ENCODE measurements at places on chromosomes 1 and 21.

DNA sequence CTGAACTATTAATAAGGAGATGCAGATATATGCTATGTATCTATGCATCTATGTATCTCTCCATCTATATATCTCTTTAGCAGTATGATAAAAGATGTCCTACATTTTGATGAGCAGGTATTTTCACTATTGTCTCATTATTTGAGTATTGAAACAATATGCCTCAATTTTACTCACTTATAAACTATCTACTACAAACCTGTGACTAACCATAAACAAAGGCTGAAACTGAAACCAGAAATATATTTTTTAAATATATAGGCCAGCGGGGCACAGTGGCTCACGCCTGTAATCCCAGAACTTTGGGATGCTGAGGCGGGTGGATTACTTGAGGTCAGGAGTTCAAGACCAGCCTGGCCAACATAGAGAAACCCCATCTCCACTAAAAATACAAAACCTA is 22.0 kb downstream of the EIF4G3 start:
- no peak for DNase-seq

GRCh38 chr1:182046763-182047162 is 14.7 kb downstream of the ZNF648 start:
- no peak for DNase-seq

DNA sequence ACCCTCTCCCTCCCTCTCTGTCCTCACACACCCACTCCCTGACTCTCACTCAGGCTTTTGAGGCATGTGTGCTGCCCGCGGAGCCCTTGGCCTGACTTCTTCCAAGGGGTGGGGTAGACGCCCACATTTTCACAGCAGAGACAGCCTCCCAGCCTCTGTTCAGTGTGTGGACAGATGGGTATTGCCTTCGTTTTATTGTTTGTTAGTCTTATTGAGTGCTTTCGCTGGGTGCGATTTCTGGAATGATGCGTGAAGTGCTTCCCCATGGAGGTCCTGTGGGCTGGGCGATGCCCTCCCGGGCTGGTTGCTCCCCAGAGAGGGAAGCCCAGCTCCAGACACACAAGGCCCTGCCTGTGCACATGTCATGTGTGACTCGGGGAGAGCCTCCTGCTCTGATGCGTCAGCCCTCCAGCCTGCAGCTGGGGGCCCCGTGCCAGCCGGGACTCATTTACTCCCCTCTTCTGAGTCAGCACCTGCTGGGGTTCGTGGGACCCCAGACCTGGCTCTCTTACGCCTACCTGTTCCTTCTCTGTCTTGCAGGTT is 14.7 kb downstream of the PDXK start:
- no peak for DNase-seq

- no peak for DNase-seq
Observed at GRCh38 chr1:184433956-184434502, 47.2 kb downstream of the C1orf21 start.

GRCh38 chr1:198175423-198176170 is 18.8 kb downstream of the NEK7 start:
- DNase-seq = no peak

- no peak for DNase-seq
Observed at GRCh38 chr1:234373959-234374254, 651 bp downstream of the COA6 start.

- no peak for DNase-seq
Observed at GRCh38 chr1:89994231-89994804, 592 bp upstream of the ZNF326 start.

- no peak for DNase-seq
Observed at GRCh38 chr21:40587736-40588346, 259.1 kb downstream of the DSCAM start.

DNA sequence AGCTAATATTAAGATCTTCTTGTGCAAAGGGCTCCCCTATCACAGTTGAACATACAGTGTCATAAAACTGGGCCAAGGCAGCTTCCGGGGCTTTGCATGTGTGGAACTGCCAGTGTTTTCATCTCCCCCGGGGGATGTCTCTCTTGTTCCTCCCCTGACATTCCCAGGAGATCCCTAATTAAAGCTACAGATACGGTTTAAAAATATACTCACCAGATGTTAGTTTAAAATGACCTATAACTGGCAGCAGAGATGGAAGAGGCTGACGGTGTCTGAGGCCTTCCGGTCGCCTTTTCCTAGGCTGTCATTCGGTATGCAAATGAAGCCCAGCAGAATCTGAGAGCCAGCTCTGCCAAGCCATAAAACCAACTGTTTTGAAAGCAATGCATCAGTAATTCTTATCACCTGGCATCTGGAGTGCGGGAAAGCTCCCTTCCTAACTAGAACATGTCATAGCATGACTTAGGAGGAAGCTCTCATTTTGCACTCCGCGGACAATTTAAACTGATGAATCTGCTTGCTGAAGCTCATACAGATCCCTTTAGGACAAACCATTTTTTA is 436.5 kb upstream of the VAMP3 start:
- no peak for DNase-seq

- no peak for DNase-seq
Observed at GRCh38 chr1:70667494-70668170, 256.6 kb downstream of the CTH start.

- no peak for DNase-seq
Observed at GRCh38 chr1:205064741-205065316, 19.4 kb downstream of the TMEM81 start.

DNA sequence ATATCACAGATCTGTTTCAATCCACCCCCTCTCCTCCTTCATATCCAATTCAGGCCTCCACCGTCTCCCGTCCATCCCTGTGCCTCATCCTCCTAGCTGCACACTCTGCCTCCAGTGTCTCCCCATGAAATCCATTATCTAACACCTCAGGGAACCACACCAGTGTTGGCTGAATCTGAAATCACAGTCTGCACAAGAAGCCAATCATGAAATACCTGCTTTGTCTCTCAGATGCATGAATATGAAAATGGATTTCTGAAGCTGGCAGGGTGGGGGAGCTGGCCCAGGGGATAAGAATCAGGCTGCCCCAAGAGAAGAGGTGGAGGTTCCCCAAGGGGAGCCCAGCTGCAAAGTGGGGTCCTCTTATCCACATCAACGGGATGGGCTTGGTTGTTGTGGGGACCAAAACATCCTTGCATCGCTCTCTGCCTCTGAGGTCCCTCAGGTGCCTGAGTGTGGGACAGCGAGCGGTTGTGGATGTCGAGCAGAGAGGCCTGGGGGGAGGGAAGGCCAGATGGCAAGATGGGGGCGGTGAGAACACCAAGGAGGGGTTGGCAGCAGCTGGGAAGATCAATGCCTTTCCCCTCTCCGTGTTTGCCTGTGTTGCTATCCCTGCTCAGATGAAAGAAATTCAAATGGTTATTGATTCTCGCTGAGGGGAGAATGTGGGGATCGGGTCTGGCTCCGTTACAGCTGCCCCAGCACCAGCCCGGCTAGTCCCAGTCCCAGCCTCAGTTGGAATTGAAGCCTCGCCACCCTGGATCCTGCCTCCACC is 237.3 kb upstream of the POU3F1 start:
- no peak for DNase-seq

DNA sequence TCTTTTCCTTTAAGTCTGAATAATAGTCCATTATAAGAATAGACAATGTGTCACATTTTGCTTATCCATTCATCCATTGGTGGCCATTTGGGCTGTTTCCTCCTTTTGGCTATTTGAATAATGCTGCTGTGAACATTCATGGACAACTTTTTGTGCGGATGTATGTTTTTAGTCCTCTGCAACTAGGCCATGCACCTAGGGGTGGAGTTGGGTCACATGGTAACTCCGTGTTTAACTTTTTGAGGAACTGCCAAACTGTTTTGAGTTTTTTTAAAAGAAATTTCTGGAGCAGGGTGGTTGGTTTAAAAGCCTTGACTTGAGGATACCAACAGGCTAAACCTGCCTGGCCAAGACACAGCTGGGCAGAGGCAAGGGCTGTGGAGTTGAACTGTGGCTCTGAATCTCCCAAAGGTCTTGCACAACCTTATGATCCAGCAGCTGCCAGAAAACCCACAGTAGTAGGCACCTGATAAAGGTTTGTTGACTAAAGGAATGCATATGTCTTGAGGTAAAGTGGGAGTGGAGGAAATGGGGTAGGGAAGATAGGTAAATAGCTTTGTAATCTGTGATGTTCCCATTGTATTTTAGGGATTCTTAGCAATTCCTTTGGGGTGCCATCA is 5.6 kb upstream of the RPTN start:
- no peak for DNase-seq

GRCh38 chr1:192550922-192551534 is 24.5 kb upstream of the RGS1 start:
- DNase-seq = no peak

DNA sequence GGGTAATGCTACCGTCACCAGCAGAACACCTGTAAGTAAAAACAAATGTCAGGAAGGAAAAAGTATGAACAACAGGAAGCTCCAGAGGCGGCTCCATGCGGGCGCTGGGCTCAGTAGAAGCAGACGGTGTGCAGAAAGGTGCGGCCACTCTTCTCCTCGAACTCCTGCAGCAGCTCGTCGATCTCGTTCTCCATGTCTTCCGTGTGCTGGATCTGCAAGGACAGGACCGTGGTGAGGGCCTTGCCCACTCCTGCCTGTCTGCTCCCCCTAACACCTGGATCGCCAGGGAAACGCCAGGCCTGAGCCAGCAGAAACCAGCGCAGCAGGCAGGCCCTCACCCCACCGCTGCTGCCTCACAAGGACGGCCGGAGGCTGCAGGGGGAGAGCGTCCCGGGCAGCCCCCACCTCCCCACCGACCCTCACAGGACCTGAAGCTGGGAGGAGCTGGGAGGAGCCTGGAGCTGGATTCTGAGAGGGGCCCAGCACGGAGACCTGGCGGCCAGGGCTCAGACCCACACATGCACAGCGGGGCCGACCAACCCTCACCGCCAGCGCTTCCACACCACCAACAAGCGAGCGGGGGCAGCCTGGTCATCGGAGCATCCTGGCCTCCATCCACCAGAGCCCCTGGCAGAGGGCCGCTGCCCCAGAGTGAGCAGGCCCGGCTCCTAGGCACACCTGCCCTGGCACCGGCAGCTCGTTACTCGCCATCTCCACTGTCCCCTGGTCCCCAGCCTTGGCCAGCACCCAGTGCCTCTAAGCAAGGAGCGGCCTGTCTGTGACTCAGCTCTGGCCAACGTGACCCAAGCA is 1.7 kb upstream of the TMEM240 start:
- no peak for DNase-seq

GRCh38 chr1:35180776-35181374 is 12.1 kb downstream of the SFPQ start:
- DNase-seq = no peak

DNA sequence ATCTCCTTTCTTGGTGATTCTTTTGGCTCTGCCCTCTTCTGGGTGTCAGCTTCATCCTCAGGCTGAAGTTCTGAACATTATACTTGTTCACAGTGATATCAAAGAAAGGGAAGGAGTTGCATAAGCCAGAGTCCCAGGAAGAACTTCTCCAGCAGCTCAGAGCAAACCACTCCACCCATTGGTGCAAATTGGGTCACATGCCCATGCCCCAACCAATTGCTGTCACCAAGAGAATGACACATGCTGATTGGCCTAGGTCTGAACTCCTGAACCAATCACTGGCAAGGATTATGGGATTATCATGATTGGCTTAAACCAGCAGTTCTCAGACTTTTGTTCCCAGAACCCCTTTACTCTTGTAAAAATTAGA is 256.5 kb upstream of the TMEM51 start:
- no peak for DNase-seq

DNA sequence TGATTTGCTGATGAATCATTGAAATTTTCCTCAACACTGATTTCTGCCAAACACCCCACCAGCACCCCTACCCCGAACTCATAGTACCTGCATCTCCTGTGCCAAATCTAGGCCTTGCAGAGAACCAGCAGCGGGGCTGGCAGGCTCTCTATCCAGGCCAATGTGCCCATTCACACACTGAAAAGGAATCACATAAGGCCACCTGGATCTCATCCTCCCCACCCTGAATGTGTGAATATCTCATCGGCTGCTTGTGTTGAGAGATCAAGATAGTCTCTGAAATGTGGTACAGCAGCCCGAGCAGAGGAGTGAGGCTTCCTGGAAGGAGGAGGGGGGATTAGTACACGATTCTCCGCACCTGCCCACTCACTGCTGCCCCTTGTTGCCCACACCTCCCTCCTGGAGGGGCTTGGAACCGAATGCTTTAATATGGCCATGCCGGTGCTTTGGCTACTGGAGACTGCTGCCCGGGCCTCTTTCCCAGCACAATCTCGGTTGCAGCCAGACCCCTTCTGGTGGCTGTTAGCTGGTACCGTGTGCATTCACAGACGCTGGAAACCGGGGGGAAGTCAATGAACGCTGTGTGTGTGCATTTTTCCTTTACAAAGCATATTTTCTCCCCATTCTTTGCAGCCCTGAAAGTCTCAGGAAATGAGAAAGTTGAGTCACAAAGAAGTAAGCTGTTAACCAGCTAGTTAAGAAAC is 619.5 kb downstream of the MATN1 start:
- no peak for DNase-seq

DNA sequence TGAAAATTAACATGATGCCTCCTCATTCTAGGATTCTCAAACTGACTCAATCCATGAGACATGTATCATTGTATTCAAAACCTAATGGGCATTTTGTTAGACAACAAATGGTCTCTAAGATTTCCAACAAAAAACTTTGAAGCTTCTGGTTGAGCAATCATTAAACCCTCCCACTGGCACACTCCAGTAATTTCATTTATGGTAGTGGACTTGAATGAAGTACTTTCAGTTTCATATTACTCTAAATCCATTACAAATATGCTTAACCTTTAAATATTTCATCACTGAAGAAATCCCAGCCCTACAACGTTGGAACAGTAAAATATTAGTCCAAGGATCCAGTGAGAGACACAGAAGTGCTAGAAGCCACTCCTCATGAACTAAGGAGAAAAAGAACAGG is 43.5 kb downstream of the GBP6 start:
- no peak for DNase-seq

DNA sequence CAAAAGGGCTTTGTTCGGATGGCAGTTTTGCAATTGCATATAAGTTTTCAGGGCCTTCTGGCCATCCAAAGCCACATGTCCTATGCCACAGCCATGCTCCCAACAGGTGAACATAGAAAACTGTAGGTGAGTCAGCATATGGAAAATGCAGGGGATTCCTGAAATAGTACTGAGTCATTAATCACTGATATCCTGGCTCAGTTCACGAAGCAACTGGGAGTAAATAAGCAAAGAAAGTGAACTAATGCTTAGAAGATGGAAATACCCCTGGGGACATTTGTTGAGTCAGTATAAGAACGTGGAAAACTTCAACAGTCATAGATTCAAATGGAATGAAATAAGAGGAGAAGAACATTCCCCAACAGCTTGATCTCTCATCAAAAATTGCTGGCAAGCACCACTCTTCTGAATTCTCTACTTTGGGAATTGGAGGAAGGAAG is 148.9 kb upstream of the RUNX1 start:
- no peak for DNase-seq
